CD14-positive monocyte (primary cell): ENCODE measurements at places on chromosomes 1 and 21. TPM values are rescaled to one million over a fixed set of nuclear protein-coding genes. Genes with fewer than 3 reads are reported as not detected.

DCDC2B gene
- not detected in 2 replicates for polyA plus RNA-seq

- no peak overlapping the region for H3K27ac ChIP-seq
- no peaks in the 10 kb centered on the region for H3K4me1 ChIP-seq
- no peaks in the 10 kb centered on the region for H3K27me3 ChIP-seq
- no peaks in the 10 kb centered on the region for H3K36me3 ChIP-seq
- H3K4me3 ChIP-seq, result no peak overlapping the region
- DNase-seq, result no peak
Observed at GRCh38 chr1:81833722-81834121, 33.0 kb downstream of the ADGRL2 start.

TFB2M gene
- polyA plus RNA-seq, result 7.9 TPM

GRCh38 chr1:63557365-63557987 is 34.2 kb downstream of the EFCAB7 start:
- no peak overlapping the region for H3K27ac ChIP-seq
- H3K4me3 ChIP-seq, result no peak overlapping the region
- H3K27me3 ChIP-seq, result no peaks in the 10 kb centered on the region
- DNase-seq, result peak; percentile 36

SPATA46 gene
- not detected in 2 replicates for polyA plus RNA-seq

GRCh38 chr1:64699327-64699726 is 45.5 kb upstream of the RAVER2 start:
- H3K4me1 ChIP-seq, result no peaks in the 10 kb centered on the region
- no peaks in the 10 kb centered on the region for H3K27me3 ChIP-seq
- no peak overlapping the region for H3K27ac ChIP-seq
